ENCODE measurements at places on chromosomes 6 and 20.

DNA sequence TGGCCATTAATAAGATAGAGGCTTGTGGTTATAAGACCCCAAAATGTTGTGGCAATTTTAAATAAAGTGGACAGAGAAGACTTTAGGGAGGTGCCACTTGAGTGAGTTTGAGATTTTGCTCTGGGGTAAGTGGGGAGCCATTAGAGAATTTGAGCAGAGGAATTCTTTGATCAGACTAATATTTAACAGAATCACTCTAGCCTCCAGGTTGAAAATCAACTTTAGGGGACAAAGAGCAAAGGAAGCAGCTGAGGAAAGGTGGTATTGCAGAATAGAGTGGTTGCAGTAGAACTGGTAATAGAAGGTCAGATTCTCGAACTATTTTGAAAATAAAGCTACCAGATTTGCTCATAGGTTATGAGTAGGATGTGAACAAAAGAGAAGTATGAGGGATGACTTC, 50.7 kb upstream of the RNF146 start:
- DNase-seq = no peak

- DNase-seq = no peak
Observed at GRCh38 chr6:11366934-11367637, 134.6 kb upstream of the NEDD9 start.

- no peak for DNase-seq
Observed at GRCh38 chr20:34663213-34663943, 13.5 kb downstream of the PIGU start.

- DNase-seq = no peak
Observed at GRCh38 chr6:139757784-139758183, 383.3 kb upstream of the CITED2 start.

GRCh38 chr6:46985943-46986342, 56.2 kb downstream of the ADGRF1 start:
- no peak for DNase-seq

- no peak for DNase-seq
Observed at GRCh38 chr6:75608956-75609533, 7.4 kb downstream of the SENP6 start.
